Activated CD4-positive, alpha-beta T cell treated with anti-CD3 and anti-CD28 coated beads for 36 hours (primary cell): ENCODE measurements at places on chromosomes 3 and 15. TPM values are rescaled to one million over a fixed set of nuclear protein-coding genes. Genes with fewer than 3 reads are reported as not detected.

GRCh38 chr3:154132777-154133375 lies 11.7 kb downstream of the ARHGEF26 start:
- no peak for DNase-seq

DNA sequence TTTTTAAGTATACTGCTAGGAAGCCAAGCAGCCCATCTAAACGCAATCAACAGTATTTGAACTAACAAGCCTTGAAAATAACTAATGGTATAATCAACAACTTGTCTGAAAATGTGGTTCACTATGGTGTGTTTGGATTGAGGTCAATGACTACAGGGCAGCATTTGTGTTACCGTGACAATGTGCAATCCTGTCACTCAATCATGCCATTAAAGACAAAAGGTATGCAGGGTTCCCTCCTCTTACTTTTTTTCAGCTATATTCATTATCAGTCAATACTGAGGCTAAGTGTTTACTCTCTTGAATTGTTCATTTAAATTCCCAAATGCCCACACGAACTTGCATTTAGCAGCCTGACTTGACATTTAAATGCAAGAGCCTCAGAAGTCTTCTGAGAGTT lies 1099.3 kb upstream of the EPHA6 start:
- no peak for DNase-seq

DNA sequence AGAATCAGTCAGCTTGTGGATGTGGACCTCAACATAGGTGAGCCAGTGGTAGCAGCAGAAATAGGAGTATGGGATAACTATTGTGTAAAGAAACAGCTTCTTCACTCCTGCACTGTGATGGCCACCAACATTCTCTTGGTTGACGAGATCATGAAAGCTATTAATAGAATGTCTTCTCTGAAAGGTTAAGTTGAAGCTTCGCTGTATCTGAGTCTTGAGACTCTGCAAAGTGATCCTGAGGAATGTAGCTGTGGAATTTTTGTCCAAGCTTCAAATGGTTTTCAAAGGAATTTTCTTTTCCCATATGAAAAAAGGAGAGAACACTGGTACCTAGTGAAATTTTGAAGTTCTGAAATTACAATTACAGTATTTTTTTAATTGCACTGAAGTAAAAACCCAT lies 146.3 kb downstream of the GMNC start:
- no peak for DNase-seq

Gene PIGZ
- 0.44 TPM for total RNA-seq

Gene ARRDC4
- total RNA-seq = 0.88 TPM

Gene TNFSF10
- 34.8 TPM for total RNA-seq
